CD4-positive, alpha-beta T cell treated with Interferon alpha-2 for 1 hour (primary cell): ENCODE measurements at places on chromosomes 4 and X.

GRCh38 chr4:113476800-113477199 lies 284.7 kb downstream of the CAMK2D start:
- DNase-seq, result no peak

- DNase-seq, result no peak
Observed at GRCh38 chr4:150308824-150309472, 230.7 kb downstream of the DCLK2 start.

GRCh38 chrX:96776966-96777365 lies 92.3 kb downstream of the DIAPH2 start:
- no peak for DNase-seq

DNA sequence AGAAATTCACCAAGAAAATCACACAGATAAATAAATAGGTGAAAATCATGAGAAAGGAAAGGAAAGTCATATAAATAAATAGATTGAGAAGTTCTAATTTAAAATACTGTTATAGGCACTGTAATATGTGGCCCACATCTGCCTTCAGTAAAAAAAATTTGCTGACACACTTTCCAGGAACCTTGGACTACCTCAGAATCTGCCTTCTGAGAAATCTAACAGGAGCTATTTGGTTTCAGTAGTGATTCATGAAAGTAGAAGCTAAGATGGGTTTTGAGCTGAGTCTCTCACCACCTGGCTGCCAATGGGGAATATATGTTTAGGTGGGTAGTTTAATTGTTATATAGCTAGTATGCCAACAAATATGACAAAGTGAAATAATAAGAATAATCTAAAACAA lies 810.0 kb downstream of the RAB28 start:
- DNase-seq, result no peak

DNA sequence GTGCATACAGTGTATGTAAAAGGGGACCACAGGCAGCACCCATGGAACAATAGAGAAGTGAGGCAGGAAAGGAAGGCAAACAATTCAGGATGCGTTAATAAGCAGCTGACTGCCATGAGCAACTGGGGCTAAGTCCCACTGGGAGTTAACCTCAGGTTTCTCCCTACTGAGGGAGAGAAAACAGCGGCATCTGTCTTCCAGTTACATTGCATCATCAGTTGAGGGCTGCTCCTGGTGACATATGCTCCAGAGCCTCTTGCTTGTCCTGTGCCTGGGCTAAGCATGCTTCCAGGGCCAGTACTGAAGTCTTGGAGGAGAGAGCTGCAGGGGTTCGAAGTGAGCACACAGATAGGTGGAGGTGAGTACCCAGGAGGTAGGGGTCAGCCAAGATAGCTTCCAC lies 24.3 kb downstream of the RAI2 start:
- no peak for DNase-seq
